ENCODE measurements at places on chromosomes 3 and 15.

DNA sequence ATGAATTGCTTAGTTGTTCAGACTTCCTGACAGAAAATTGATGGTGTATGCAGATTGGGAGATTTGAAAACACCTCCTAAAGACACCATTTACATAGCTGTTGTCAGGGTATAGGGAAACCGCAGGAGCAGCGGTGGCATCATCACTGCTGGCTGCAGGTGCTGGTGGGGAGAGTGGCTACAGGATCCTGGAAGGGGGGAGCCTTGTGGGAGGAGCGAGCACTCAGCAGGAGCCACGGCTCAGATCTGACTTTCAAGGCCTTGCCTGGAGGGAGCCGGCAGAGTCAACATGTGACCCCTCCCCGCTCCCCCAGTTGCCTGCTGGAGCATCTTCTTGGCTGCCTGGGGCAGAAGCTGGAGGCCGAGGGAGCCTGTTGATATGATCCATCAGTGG lies 26.1 kb downstream of the EDEM1 start:
- DNase-seq, result no peak

DNA sequence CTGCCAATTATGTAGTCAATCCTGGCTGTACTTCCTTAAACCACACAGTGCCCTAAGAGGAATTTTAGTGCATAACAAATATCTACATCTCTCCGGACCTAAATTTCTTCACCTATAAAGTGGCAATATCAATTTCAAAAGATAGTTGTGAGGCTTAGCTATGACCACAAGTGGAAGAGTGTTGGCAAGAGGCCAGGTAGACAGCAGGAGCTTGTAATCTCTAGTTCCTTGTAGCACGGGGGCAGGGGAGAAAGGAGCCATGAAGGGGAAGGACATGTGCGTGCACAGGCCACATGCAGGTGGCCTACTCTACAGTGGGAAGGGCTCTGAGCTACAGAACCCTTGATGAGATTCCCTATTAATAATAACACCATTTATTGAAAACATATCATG lies 269.7 kb downstream of the ABHD5 start:
- peak; percentile 58 for DNase-seq

DNA sequence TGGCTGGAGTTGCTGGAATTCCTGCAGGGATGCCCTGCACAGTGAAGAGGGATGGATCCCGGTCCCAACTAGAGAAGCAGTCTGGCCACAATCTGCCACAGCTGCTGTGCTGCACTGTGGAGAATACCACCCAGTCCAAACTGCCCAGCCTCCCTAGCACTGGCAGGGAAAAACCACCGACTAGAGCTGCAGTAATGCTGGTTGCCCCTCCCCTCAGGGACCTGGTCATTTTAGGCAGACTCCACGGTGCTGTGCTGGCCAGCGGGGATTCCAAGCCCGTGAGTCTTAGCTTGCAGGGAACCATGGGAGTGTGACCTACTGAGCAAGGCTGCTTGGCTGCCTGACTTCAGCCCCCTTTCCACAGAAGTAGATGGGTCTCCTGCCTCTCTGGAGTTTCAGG lies 478.0 kb upstream of the ATP11B start:
- DNase-seq, result no peak

DNA sequence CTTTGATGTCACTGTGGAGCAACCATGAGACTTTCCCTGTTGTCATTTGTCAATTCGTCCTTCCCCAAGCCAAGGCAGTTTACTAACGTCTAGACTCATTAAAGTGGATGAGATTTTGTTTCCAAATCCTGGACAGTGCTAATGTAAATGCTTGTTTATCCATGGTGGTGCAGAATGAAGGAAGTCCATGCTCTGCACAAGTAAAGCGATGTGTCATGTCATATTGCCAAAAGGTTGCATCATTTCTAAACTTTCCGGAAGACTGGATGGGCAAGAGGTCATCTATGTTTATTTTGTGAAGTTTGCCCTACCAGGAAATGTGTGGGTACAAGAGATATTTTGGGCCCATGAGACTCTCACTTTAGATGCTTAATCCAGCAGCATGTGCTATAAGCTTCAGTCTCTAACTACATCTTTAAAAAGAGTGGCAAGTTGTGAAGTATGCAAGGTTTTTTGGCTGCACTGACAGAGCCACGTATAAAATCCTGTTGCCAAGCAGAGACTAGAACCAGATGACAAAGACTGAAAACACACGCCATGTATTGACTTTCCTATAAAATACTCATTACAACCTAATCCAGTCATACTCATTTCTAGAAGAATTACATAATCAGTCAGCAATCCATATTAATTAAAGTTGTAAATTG lies 72.1 kb upstream of the FNDC3B start:
- DNase-seq, result peak; percentile 17

- DNase-seq, result no peak
Measured at GRCh38 chr3:71951842-71952241, 166.9 kb upstream of the PROK2 start.

- DNase-seq, result no peak
Measured at GRCh38 chr3:37949866-37950265, 40.7 kb upstream of the VILL start.

DNA sequence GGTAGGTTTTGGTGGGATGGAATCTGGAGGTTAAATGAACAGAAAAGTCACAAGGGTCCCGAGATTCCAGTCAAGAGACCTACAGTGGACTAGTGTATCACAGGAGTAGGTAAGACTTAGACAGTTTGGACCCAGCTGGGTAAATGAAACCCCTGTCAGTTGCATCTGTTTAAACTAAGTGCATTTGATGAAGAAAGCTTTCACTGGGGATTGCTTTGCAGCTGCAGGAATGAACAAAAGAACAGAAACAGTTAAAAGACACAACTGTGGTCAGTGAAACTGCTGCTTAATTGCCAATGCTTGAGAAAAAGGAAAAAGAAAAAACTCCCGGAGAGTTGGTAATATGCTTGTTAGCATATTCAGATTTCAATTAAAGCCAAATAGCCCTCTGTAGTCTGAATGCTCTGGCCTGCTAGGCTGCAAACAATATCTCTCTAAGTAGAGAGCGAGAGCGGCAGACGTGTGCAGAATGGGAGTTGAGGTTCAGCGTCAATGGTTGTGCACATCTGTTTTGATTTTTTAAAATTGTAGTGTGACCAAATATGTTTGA lies 37.1 kb downstream of the OXNAD1 start:
- no peak for DNase-seq

GRCh38 chr3:67846166-67846565 lies 191.8 kb upstream of the SUCLG2 start:
- no peak for DNase-seq

DNA sequence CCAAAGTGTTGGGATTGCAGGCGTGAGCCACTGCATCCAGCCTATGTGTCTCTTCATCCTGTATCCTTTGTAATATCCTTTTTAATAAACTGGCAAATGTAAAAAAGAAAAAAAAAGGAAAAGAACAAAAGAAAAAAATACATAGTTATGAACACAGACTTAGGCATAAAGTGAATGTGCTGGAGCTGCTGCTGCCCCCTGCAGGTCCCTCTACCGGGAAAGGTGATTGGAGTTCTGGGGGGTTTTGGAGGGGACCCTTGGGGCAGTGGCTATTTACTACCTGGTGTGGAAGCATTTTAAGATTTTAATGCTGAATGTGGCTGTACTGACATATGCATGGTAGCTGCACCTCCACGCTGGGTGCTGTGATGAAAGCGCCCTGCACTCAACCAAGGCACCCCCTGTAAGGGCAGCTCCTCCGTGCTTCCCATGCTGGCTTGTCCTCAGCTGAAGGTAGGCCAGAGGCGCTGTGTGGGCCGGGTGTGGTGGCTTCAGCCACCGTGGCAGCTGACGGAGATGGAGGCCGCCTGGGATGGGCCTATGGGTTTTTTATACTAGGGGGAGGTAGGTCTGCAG lies 49.9 kb downstream of the RPLP1 start:
- no peak for DNase-seq

GRCh38 chr3:108970561-108970960 lies 16.9 kb upstream of the GUCA1C start:
- no peak for DNase-seq

DNA sequence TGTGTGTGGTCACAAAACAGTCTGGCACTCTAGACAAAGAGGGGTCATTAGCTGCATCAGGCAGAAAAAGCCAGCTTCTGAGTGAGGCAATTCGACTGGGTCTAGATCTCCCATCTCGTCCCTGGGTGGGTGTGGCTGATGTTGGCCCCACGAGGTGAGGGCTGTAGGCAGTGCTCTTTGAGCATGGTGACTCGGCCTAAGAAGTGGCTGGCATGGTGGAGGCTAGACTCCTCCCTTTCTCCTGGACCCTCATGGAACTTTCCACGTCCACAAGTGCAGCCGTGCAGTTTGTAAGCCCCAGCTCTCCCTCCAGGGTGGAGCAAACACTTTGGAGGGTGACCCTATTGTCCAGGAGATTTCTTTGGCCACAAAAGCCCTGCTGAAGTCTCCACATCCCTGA lies 134.1 kb downstream of the OPA1 start:
- DNase-seq, result no peak

- DNase-seq, result no peak
Measured at GRCh38 chr3:29537889-29538609, 257.2 kb downstream of the RBMS3 start.

- no peak for DNase-seq
Measured at GRCh38 chr15:90711418-90711824, 5.7 kb upstream of the BLM start.

GRCh38 chr15:101295607-101296161 lies 636 bp upstream of the SNRPA1 start:
- no peak for DNase-seq

DNA sequence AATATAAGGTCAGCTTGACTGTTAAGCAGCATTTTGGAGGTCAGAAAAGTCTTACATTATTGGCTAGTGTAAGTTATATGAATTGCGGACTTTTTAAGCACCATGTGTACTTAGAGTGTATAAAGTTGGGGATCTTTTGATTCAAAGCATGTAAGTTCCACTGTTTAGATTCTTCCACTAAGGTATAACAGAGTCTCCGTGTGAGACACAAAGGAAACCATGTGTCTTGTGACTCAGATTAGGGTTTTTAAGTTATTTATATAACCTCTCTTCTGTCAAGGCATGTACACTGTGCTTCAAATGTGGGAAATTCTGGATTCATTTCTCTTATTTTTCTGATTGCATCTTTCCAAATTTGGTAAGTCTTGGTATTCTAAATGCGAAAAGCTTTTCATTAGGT lies 143.5 kb upstream of the SOX2 start:
- DNase-seq, result no peak

- no peak for DNase-seq
Measured at GRCh38 chr15:90787881-90788280, 70.7 kb downstream of the BLM start.

- DNase-seq, result no peak
Measured at GRCh38 chr15:25054943-25055342, 100.2 kb downstream of the SNRPN start.

- no peak for DNase-seq
Measured at GRCh38 chr15:22778796-22779195, 7.6 kb upstream of the NIPA1 start.

DNA sequence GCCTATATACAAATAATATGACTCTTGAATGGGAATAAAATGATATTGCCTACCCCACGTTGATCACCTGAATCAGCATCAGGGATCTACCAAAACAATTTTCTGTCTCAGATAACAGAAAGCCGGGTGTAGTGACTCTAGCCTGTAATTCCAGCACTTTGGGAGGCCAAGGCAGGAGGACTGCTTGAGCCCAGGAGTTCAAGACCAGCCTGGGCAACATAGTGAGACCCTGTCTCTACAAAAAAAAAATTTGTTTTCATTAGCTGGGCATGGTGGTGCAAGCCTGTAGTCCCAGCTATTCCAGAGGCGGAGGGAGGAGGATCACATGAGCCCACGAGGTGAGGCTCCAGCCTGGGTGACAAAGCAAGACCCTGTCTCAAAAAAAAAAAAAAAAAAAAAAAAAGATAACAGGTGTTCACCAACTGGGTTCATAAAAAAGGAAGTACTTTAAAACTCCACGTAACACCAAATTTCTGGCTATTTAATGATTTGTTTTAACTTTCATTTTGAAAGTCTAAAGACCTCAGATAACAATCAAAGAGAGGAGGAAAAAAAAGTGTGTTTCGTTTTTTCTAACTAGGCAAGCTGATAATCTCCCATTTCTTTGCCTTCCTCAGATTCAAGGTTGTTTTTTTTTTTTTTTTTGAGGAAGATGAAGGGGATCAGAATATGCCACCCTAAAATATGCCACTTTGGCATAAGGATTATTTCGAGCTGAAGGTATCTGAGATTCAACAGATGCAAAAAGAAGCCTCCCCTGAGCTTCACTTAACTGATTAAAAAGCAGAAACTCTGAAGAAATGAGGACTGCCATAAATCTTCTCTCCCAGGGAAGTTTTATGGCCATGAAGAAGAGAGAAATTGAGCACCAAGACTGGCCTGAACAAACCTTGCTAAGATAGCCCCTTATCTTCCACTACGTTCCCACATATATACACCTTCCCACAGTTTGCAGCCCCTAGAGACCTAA lies 44.1 kb downstream of the TRANK1 start:
- no peak for DNase-seq

- no peak for DNase-seq
Measured at GRCh38 chr3:145244327-145244726, 916.7 kb downstream of the PLOD2 start.

DNA sequence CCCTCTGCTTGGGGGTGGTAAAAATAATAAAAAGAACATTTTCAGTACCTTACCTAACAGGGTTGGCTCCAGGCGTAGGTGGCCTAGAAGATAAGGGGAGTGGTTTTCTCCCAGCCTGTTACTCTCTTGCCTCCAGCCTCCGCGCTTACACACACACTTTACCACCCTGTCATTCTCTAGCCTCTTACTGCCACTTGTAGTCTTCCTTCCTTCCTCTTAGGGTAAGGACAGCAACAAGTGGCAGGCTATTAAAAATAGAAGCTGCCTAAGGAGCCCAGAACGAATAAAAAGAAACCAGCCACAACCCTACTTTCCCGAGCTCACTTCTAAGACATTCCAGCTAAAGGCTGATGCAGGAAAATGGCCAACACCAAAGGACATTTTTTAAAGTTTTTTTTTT lies 9.6 kb upstream of the LIPH start:
- DNase-seq, result peak; percentile 9

DNA sequence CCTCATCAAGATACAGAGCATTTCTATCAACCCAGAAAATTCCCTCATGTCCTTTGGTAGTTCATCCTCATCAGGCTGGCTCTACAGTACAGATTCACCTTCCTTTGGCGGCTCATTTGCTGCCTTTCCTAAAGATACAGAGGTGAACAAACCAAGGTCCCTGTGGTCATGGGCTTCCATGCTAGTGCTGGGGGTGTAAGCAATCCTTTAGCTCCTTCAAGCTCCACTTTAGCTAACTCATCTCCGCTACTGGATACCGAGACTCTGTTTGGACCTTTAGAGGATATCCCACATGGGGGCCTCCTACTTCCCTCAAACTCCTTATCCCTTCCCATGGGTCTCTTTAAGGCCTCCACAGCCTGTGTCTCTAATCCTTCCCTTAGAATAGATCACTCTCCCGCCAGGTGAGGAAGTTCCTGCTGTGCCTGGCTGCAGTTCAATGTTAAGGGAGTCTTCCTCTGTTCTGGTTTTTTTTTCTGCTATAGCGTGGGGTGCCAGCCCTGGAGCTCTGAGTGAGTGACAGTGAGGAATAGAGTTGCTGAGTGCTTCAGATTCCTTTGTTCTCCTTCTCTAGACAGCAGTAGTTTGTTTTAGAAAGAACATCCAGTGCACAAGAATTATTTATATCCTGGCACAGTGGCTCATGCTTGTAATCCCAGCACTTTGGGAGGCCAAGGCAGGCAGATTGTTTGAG lies 30.7 kb downstream of the CLEC3B start:
- DNase-seq, result no peak

- DNase-seq, result no peak
Measured at GRCh38 chr3:47482366-47482765, 6.6 kb upstream of the SCAP start.

Data from NCI-H510A treated with DMSO at 0.1 percent for 48 hours (cell line).